Forelimb muscle (tissue), 1 donor: ENCODE measurements at places on chromosomes 16 and 17.

DNA sequence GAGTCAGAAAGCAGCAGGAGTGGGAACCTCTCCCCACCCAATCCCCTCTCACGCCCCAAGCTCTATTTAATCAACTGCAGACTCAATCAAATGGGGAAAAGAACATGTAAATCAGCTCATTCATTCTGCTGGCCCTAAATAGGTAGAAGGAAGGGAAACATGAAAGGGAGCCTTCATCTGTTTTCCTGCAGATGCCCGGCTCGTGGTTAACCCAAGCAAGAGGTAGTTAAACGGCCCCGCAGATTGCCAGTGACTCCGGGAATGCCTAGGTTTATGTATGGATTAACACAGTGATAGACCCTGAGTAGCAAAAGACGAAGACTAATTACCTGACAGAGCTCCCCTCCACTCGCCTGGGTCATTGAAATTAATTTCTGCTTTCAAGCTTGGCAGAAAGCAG lies 542.0 kb downstream of the WWOX start:
- no peak for DNase-seq

DNA sequence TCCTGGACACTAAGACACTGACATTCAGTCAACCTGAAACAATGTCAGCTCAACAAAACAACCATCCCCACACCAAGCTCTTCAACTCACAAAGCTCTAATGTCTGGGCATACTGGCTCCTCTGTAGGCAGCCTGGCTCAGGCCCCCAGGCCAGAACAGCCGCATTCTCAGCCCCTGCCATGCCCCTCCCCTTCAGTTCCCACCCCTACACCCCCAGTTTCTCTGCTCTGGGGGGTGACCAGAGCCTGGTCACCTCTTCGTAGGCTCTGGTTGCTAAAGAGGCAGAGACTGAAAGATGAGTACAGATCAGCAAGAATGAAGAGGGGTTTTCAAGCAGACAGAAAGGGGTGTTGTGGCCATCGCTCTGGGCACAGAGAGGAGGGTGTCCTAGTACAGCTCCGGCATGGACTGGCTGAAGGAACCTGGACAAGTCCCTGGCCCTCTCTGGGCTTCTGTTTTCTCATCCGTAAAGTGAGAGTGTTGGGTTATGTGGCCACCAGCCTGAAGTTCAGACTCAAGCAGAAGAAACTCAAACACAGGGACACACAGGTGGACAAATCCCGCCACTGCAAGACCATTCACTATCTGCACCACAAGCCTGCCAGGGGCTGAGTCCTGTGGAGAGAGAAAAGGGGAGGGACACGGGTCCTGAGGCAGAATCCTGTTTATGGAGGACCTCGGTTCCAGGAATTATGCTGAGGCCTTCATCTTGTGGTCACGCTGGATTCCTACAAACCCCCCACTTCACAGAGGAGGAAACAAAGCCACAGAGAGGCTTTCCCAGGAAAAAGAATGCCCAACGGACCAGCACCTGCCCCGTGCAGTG lies 987 bp upstream of the SLC4A1 start:
- no peak for DNase-seq

DNA sequence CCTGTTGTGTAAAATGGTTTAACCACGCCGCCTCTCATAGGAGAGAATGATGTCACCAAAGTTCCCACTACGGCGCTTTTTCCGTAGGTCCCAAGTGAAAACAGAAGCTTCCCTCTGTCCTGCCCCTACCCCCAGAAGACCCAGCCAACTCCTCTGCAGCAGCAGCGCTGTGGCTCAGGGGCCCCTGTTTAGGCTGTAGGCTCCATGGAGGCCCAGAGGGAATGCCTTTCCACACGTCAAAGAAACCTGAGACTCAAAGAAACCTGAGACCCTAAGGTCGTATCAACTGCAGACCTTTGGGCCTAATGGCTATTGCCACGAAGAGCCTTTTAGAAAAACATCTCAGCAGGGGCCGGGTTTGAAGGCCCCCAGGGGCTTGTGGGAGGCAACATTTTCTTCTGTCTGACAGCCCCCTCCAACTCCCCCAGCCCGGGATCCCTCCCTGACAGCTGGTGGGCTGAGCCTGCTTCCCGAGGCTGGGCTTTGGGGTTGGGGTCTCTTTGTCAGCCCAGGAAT lies 43.1 kb upstream of the MEAK7 start:
- no peak for DNase-seq

DNA sequence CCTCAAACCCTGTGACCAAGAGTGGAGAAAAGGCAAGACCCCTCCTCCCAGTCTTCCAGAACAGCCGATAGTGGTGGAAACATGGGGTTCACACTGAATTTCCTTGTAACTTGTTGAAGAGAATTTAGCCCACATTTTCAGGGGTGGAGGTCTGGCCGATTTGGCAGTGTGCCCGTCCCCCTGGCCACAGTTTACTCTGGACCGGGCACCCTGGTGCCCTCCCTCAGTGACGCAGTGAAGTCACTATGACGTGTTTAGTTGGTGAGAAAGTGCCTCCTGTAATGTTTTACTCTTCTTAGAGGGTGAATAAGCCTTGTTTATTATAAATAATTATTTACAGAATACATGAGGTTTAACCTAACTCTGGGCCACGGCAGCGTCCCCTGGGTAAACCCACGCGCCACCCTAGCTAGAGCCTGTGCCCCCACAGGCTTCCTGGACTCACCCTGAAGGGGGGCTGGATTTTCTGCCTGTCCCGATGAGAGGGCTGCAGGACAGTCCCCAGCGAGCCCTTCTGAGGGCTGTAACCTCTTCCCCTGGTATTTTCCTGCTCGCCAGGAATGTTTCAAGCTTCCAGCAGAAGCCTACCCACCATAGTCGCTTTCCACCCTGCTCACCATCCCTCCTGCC lies 316.9 kb downstream of the SEC14L1 start:
- DNase-seq = no peak

DNA sequence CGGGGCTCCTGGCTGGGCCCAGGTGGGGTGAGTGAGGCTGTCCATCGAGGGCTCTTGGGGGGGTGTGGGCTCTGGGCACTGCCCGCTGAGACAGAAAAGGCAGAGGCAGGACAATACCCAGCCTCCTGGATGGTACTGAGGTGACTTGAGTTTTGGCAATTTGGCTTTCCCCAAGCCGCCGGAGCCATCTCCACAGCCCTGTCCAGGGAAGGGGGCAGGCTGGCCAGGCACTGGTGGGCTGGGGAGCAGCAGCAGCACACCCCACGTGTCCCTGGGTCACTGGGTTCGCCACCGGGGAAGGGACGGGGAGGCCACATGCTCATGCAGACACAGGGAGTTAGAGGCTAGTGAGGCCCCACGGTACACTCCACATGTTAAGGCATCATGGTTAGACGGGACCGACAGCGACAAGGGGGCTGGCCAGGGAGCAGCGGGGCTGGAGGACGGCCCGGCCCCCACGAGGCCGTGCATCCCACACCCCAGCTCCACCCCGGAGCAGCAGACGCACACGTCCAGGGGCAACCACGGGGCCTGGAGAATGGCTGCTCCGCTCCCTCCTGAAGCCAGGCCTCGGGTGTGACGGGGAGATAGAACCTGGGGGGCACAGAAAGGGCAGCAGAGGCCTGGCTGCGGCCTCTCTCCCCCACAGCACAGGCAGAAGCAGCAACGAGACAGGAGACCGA lies 3.0 kb downstream of the ARHGDIA start:
- DNase-seq = no peak

DNA sequence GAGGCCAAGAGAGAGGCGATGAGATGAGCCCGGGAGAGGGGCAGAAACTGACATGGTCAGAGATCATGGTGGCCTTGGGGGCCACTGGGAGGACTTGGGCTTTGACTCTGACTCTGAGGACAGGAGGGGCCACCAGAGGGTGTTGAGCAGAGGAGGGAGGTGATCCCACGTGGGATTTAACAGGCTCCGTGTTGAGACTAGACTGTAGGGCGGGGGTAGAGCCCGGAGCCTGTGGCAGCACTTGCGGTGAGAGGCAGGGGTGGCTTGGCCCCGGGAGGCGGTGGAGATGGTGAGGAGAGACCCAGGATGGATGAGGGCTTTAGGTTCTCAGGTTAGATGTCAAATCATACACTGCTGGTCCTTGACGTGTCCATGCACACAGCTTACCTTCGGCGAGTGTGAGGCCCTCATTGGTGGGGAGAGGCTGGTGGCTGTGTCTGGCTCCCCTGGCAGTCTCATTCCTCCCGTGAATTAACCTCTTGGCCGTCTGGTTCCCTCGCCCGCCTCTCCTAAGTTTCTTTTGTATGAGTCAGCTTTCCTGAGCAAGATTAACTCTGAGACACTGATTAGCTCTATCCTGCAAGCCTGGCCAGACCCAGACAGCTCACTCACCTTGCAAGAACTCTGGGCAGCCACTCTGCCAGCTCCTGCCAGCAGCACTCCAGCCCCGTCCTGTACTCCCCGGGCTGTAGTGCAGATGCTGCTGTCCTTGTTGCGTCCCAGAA lies 39.7 kb downstream of the VPS35L start:
- no peak for DNase-seq

GRCh38 chr16:67265834-67266233 lies 13.5 kb upstream of the PLEKHG4 start:
- no peak for DNase-seq

DNA sequence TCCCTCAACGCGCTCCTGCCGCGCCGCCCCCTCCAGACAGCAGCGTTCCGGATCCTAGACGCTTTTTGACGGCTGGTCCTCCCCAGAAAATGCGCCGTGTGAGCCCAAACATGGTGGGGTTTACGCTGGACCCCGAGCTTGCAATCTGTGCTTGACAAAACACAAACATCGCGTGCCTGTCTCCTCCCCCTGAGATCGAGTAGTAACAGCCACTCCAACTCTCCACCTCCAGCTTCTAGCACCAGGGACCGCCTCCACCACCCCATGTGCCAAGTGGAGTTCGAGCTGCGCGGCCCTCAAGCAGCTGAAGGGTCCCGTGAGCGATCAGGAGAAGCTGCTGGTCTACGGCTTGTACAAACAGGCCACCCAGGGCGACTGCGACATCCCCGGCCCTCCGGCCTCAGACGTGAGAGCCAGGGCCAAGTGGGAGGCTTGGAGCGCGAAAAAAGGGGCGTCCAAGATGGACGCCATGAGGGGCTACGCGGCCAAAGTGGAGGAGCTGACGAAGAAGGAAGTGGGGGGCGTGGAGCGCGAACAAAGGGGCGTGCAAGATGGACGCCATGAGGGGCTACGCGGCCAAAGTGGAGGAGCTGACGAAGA lies 656 bp upstream of the GEMIN4 start:
- no peak for DNase-seq

DNA sequence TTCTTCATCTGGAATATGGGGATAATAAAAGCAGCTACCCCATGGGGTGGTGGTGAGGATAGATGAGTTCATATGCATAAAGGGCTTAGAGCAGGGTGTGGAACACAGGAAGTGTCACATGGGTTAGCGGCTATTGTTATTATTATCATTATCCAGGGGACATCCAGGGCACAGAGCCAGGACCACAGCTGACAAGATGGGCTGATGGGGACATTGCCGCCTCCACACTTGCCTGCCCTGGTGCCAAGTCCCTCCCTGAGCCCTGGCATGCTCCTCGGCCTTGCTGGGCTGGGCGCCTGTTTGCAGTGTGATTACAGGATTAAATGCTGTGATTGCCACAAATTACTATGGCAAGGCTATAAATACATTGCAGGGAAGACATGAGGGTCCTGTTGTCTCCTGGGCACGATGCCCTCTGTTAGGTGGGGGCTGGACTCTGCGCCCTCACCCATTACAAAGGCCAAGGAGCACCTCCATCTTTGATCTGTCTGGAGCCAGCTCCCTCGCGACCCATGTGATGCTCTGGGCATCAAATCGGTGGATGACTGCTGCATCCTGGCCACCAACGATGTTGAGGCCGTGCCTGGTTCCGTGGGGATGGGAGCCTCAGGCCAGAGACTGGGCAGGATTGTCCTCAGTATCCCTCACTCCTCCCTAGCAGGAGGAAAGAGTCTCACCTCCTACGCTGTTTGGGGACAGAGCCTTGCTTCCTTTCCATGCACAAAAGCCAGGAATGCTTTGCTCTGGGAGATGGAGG lies 43.2 kb downstream of the PIMREG start:
- no peak for DNase-seq
